ENCODE measurements at places on chromosomes 2 and 18.

DNA sequence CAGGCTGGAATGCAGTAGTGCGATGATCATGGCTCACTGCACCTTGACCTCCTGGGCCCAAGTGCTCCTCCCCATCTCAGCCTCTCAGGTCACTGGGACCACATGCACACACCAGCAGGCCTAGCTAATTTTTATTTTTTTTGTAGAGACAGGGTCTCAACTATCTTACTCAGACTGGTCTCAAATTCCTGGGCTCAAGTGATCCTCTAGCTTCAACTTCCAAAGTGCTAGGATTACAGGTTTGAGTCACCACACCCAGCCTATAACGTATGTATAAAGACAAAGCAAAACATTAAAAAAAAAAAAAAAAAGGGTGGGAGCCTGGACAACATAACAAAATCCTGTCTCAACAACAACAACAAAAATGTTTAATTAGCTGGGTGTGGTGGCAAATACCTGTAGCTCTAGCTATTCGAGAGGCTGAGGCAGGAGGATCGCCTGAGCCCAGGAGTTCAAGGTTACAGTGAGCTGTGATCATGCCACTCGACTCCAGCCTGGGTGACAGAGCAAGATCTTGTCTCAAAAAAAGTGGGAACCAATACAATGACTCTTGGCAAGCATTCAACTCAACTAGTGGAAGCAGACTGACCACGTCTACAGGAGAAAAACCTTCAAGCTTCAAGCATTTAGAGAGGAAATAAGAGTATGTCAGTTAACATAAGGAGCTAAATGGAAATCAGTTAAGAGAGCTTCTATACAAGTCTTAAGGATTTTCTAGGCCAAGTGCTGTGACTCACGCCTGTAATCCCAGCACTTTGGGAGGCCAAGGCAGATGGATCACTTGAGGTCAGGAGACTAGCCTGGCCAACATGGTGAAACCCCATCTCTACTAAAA lies 2.6 kb downstream of the GTF3C2 start:
- peak; percentile 20 for DNase-seq

DNA sequence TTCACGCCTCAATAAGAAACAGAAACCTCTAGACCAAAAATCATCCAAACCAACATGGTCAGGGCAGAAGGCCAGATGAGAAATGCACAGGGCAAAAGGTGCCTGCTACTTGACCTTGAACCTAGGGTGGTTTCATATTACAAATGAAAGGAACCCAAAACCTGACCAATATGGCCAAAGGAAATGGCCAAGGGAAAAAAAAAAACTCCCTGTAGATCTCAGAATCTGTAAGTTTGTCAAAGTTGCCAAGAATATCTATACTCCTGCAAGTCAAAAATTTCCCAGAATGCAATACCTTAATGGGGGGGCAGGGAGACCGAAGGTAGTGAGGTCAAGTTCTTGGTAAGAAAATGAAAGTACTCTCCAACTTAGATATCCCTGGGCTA lies 47.2 kb downstream of the HIBCH start:
- DNase-seq: no peak

DNA sequence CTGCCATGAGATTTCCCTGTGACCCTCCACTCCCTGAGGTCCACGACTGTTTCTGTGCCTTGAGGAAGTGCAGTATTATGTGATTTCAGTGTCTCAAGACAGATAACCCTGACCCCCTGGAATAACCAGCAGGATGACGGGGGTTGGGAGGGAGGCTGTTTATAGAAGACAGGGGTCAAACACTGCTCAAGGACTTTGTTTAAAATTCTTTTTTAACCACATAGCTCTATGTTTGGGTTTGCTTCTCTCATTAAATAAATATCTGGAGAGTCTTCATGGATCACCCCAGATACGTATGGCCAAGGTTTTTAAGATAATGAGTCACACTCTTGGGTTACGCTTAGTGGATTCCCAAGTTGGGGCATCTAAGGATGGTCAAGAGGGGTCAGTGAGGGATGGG lies 523.8 kb upstream of the TNP1 start:
- no peak for DNase-seq

GRCh38 chr18:9000733-9001132 lies 101.8 kb upstream of the NDUFV2 start:
- no peak for DNase-seq

DNA sequence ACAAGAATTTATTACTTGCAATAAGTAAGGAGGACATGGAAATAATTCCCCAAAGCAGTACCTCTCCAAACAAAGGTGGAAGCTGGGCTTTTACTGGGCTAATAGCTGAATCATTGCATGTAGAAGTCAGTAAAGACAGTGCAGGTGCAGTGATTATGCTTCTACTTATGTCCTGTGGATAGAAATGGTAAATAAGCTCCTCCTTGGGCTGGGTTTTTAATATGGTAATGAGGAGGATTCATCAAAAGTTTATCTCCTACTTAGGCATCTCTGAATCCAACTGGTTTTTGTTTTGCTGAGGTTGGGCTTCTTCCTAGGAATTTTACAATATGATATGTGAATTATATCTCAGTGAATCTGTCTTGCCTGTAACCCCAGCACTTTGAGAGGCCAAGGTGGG lies 297.4 kb upstream of the MC4R start:
- DNase-seq: no peak

DNA sequence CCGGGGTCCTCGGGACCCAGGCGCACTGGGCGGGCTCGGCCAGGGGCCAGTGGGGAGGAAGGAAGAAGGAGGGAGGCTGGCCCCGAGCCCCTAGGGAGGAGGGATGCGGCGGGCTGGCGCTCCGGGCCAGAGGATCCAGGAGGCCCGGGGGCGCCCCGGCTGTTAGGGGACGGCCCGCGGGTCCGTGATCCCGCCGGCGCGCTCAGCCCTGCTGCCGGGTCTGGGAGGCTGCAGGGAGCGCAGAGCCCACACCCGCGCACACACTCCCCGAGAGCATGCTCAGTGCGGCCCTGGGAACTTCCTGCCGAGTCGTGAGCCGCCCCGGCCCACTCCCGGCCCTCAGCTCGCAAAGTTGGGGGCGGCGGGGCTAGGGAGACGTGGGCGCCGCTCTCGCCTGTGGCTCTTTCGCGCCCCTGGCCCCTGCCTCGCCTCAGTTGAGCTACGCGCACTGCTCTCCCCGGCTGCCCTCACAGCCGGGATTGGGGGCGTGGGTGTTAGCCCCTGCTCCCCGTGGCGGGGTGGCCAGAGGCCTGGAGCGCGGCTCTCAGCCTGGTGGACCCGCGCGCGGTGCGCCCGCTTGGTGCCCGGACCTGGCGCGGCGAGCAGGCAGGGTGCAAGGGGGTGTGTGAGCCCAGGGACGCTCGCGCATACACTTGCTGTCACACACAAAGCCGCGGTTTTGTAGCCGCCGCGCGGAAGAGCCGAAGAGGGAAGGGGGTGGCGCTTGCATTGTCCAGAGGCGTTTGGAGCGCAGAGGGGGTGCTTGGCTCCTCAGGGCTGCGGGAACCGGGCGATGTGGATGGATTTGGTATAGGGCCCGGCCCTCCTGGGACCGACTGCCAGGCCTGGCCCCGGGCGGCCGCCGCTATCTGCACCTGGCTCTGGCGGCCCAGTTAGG lies 132.9 kb upstream of the MGAT5 start:
- DNase-seq: peak; percentile 65

- no peak for DNase-seq
Observed at GRCh38 chr2:120594856-120595685, 140.6 kb upstream of the GLI2 start.

GRCh38 chr2:86138736-86139625 lies 32.9 kb downstream of the PTCD3 start:
- DNase-seq: no peak

GRCh38 chr2:69237070-69237670 lies 149.9 kb downstream of the GFPT1 start:
- no peak for DNase-seq

DNA sequence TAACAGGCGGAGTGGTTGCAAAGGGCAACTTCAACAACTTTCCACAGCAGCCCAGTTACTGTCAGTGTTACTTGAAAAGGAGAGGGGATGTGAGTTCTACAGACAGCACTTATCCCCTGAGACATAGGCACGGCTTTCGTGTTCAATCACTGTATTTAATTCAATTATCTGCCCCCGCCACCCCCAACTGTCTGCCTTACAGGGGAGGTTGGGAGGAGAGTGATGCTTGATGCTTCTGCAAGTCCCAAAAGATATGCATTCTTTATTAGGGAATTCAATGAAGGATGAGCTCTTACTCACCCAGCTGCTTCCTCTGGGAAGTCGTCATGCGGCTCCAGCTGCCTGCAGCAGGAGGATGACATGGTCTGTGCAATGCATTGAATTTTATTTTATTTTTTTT lies 639.9 kb downstream of the DCC start:
- no peak for DNase-seq

- no peak for DNase-seq
Observed at GRCh38 chr2:159077869-159078268, 109.4 kb downstream of the TANC1 start.

GRCh38 chr2:199955007-199955338 lies 318 bp downstream of the TYW5 start:
- DNase-seq: peak; percentile 83

- DNase-seq: no peak
Observed at GRCh38 chr2:27025861-27026851, 6.6 kb upstream of the TMEM214 start.

DNA sequence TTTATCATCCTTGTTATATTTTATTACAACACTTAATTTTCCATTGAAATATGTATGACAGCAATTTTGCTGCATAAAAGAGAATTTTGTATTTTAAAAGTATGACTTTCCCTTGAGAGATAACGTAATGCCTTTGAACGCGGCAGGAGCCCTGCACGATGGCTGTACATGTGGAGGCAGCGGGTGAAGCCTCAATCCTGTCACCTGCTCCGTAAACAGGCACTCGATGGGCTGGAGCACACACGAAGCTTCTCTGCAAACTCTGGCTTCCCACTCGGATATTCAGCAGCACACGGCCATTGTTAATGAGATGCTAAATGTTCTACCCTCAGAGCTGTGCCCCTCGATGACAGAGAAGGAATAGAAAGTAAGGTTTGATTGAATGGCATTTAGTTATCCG lies 184.4 kb downstream of the RTP5 start:
- DNase-seq: no peak
